ENCODE measurements at places on chromosomes 5 and 9. TPM values are rescaled to one million over a fixed set of nuclear protein-coding genes. Genes with fewer than 3 reads are reported as not detected.

PCDHA10 gene
- total RNA-seq: not detected

FOXI1 gene
- not detected for total RNA-seq

PCDHB8 gene
- total RNA-seq: 0.49 TPM

MAMDC2 gene
- 8.7 TPM for total RNA-seq

CBY3 gene
- not detected for total RNA-seq

GZMA gene
- not detected for total RNA-seq

BRINP1 gene
- not detected for total RNA-seq

OLFML2A gene
- 0.49 TPM for total RNA-seq

RLN2 gene
- not detected for total RNA-seq

CYFIP2 gene
- 0.54 TPM for total RNA-seq

PDLIM4 gene
- total RNA-seq: 19.4 TPM

GDA gene
- not detected for total RNA-seq

SPINK6 gene
- total RNA-seq: not detected

NFIB gene
- total RNA-seq: 81.8 TPM

SPAG8 gene
- 0.36 TPM for total RNA-seq

TMEFF1 gene
- total RNA-seq: 2.9 TPM

KIAA0825 gene
- total RNA-seq: 2.3 TPM

Data from cardiac atrium fibroblast (primary cell).